ENCODE measurements at places on chromosomes 7 and 10.

GRCh38 chr7:96546426-96546825 lies 163.2 kb downstream of the SEM1 start:
- DNase-seq = no peak

GRCh38 chr7:134891262-134891695 lies 95.0 kb upstream of the AGBL3 start:
- peak; percentile 99 for DNase-seq

GRCh38 chr10:69572159-69573055 lies 815 bp downstream of the NEUROG3 start:
- DNase-seq = no peak

GRCh38 chr10:101967119-101967518 lies 88.9 kb downstream of the ARMH3 start:
- no peak for DNase-seq

GRCh38 chr10:23534326-23534725 lies 95.5 kb downstream of the OTUD1 start:
- peak; percentile 7 for DNase-seq

- peak; percentile 86 for DNase-seq
Measured at GRCh38 chr10:87659571-87660483, at the start of gene PAPSS2. Gene PAPSS2 (plus strand): TSS chr10:87659878. CDS start chr10:87659982, 104 bp downstream.

GRCh38 chr10:29649561-29650551 lies 15.1 kb upstream of the SVIL start:
- no peak for DNase-seq

- DNase-seq = no peak
Measured at GRCh38 chr10:26697922-26698608, 564 bp downstream of the PDSS1 start.

GRCh38 chr10:128908499-128908898 lies 558.5 kb upstream of the MGMT start:
- DNase-seq = no peak

GRCh38 chr7:142384493-142384922 lies 126.7 kb upstream of the PRSS58 start:
- no peak for DNase-seq

GRCh38 chr10:26031300-26031699 lies 97.3 kb downstream of the MYO3A start:
- no peak for DNase-seq

Measured in muscle of leg (tissue), 16 donors.